ENCODE measurements at places on chromosomes 2 and 18.
A peak's percentile ranks its signal among the peaks of the same experiment; 100 is the strongest.

- DNase-seq = no peak
These were observed 460.6 kb upstream of the DSEL start for GRCh38 chr18:67977067-67977616.

DNA sequence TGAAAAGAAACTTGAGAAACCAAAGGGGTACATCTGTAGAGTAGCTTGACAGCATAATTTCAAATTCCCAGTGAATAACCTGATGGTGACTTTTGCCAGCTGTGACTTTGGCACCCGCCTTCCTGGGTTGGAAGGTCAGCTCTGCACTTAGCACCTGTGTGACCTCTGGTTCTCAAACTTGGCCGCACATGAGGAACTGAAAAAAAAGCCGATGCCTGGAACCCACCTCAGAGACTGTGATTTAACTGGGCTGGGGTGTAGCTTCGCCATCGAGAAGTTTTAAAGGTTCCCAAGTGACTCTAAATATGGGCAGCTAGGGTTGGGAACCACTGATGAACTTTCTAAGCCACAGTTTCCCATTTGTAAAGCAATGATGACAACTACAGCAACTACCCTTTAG, 6.5 kb downstream of the EFEMP1 start:
- no peak for DNase-seq

- peak; percentile 70 for DNase-seq
These were observed 140.5 kb downstream of the TPGS2 start for GRCh38 chr18:36688020-36688965.

- peak; percentile 49 for DNase-seq
These were observed 48.5 kb upstream of the PROKR1 start for GRCh38 chr2:68594674-68595492.

- no peak for DNase-seq
These were observed 65.2 kb downstream of the COPS8 start for GRCh38 chr2:237150831-237151375.

DNA sequence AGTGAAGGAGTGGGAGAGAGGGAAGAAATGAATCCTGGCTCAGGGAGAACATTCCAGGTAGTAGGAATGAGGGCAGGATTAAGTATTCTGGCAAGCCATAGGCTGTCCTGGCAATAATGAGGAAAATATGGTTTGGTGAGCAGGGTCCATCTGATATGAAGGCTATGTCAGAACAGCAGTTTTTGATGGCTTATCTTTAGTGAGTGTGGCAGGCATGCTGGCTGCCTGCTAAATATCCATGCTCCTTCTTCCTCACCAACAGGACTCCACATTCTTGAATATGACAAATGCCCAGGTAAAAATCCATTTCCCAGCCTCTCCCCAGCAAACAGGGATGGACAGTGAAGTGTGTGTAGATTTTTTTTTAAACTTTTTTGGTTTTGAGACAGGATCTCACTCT, 13.2 kb upstream of the CTIF start:
- DNase-seq = no peak

DNA sequence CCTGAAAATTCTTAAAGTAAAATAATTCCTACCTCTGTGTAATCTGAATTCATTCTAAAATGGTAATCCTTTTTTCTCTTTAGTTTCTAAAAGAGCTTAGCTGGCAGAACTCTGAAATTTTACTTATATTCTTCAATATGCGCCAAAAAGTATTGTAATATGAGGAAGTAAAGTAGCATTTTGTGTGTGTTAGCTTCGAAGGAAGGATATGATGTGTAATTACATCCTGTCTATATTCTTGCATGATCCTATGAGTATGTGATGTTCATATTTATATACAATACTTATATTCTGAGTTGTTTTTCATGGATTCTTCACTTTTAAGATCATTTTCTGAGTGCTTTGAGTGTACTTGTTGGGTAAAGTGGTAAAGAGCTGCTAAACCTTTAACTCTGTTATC, 402.9 kb upstream of the PKDCC start:
- DNase-seq = no peak

DNA sequence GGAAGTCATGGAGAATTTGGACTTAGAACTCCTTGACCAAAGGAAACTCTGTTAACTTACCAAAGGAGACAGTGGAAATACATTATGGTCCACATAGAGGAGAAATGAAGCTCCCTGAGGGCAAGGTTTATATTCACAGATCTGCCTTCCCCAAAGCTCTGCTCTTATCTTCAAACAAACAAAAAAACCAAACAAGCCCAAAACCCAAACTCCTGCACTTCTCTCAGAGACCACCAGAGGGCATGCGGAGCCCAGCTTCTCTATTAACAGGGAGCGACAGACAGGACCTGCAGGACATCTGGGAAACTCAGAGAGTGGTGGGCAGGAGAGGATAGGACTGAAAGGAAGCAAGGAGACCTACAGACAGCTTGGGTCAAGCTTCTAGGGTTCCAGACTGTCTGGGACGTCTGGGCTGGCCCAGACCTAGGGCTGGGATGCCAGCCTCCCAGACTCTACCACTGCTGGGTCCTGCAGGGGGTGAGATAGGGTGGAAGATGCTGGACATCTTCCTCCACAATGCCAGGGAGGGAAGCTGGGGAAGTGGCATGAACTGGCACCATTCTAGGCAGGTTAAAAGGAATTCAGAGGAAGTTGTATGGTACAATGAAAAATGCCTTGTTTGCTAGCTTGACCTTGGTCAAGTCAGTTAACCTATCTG, 4.0 kb upstream of the WNT10A start:
- DNase-seq = peak; percentile 44

DNA sequence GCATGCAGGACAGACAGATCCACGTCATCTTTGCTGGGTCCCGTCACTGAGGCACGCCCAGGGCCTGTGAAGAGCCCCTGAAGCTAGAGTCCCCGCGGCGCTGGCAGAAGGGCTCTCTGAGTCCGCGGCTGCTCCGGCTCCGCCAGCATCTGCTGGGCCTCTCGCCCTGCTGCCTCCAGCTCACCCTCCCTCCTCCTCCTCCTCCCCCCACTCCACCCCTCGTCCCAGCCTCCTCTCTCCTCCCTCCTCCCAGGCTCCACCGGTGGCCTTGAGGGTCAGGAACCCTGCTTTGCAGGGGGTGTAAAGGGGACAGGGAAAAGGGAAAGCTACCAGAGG, at the start of gene TNS1:
Gene TNS1 (minus strand): TSS at position 151 of the 336 bp plus-strand sequence. CDS start 123 bp downstream, at position 28.
- peak; percentile 50 for DNase-seq

- DNase-seq = no peak
These were observed 14.6 kb upstream of the SEMA4C start for GRCh38 chr2:96884299-96885094.

GRCh38 chr2:219278655-219279150, 463 bp upstream of the DNAJB2 start:
- no peak for DNase-seq

DNA sequence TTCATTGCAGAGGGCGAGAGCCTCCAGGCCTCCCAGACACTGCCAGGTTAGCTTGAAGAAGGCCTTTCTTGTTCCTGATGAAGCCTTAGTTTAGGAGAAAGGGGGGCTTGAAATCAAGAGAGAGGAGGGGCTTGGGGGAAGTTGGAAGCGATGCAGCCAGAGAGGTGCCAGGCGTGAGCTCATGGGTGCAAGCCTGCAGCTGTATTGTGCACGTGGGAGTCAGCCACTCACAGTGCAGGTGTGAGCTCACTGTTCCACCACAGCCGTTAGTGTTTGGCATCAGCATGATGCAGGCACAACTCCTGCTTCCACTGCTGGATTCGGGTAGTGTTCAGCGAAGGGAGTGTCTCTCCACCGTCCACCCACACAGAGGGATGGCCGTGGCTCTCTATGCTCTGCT, 68.4 kb upstream of the ALPP start:
- DNase-seq = no peak

- DNase-seq = peak; percentile 80
These were observed 63.7 kb upstream of the ITGA4 start for GRCh38 chr2:181393472-181393871.

GRCh38 chr2:203971251-203971650, 34.7 kb downstream of the ICOS start:
- no peak for DNase-seq

- peak; percentile 65 for DNase-seq
These were observed 2.1 kb upstream of the SPIRE1 start for GRCh38 chr18:12659904-12660605.

- DNase-seq = no peak
These were observed 25.7 kb upstream of the PTPN4 start for GRCh38 chr2:119734047-119734446.

GRCh38 chr2:66522611-66523376, 87.9 kb downstream of the MEIS1 start:
- DNase-seq = no peak

DNA sequence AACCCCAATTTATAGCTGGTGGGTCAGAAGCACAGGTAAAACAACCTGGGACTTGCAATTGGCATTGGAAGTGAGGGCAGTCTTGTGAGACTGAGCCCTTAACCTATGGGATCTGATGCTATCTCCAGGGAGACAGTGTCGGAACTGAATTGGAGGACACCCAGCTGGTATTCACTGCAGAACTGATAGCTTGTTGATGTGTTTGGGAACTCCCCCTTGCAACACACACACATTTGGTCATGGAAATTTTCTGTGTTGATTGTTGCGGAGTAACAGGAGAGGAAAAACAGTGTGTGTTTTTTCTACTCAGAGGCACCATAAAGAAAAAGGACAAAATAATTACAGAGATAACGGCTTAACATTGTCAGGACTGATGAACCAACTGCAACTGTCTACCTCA, 16.1 kb downstream of the TPGS2 start:
- DNase-seq = no peak
